ENCODE measurements at places on chromosomes 2 and 18.

DNA sequence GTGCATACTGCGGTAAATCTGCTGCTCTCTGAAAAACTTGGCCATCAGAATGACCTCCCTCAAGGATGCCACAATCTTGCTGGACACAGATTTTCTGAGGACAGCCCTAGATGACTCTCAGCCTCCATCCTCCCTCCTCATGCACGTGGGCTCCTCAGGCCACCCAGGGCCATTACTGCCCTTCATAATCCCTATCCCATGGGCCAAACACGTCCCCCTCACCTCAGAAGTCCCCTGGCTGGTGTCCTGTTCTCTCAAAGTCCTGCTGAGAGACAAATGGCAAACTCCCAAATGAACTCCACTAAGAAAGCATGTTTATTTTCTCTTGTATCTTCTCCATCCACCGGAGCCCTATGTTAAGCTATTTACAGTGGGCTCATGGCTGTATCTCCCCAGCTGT, 125.7 kb downstream of the MRO start:
- peak; percentile 18 for DNase-seq

- no peak for DNase-seq
Measured at GRCh38 chr2:231393149-231394131, 2.1 kb upstream of the B3GNT7 start.

GRCh38 chr18:35306588-35307250, 16.7 kb upstream of the ZSCAN30 start:
- no peak for DNase-seq

- peak; percentile 76 for DNase-seq
Measured at GRCh38 chr2:177245010-177245422, 19.5 kb downstream of the NFE2L2 start.

DNA sequence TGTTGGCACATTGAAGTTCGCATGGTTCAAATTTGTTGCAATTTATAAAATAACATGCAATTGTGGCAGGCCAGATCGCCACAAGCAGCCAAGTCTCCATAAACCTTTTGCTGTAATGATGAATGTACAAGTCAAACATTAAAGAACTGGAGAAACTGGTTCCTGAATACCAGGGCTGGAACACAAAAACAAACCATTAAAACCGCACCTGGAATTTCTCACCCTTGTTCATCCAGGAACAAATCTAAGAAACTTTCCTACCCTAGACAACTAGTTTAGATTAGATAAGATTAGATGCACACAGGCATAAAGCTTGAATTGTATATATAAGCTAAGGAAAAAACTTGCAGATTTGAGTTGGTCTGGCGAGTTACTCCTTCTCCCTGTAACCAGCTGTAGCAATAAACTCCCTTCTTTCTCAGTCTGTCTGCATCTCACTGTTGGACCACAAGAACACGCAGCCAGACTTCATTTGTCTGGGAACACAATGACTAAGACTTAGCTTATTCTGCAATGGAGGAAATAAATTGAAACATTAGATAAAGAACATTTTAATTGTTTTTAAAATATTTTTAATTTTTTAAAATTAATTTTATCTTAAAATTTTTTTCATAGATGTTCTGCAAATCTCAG, 1835.5 kb upstream of the LRRTM1 start:
- DNase-seq, result peak; percentile 51

All from islet precursor cell (in vitro differentiated cells).